Nucleus accumbens (tissue), 56 donors: ENCODE measurements at places on chromosomes 13 and 19.

DNA sequence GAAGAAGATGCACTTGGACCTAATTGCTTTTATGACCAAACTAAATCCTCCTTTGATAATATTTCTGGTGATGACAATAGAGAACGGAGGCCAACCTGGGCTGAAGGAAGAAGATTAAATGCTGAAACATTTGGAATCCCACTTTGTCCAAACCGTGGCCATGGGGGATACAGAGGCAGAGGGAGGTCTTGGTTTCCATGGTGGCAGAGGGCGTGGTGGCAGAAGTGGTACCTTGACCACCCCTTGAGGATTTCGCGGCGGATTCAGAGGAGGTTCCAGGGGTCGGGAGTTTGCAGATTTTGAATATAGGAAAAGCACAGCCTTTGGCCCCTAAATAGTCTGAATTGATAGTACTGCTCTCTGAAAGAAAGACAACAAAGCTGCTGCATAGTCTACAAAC is 7.2 kb upstream of the LILRB3 start:
- no peak for DNase-seq

DNA sequence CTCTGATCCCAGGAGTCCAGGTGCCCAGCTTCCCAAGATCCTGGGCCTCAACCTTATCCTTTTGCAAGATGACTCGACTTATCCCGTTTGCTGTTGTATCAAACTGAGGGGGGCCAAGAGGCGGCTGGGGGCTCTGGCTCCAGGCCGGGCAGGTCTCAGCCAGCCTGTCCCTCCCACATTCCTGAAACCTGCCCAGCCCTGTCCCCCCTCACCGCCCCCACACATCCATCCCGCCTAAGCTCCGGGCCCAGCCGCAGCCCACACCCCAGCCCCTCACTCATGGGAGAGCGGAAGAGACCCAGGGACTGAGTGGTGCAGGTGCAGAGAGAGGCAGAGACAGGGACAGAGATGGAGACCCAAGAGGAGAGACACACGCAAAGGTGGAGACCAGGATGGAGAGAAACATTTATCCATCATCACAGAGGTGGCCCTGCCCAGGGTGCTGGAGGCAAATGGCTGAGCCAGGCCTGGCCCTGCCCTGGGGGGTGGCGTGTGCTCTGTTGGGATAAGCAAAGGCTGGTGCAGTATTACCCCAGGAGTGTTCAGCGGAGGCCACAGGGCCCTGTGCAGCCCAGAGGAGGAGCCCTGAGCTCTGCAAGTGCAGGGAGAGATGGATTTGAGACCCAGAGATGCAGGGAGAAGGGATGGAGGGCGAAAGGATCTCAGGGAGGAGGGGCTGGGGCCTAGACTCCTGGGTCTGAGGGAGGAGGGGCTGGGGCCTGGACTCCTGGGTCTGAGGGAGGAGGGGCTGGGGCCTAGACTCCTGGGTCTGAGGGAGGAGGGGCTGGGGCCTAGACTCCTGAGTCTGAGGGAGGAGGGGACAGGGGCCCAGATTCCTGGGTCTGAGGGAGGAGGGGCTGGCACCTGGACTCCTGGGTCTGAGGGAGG is 1.6 kb downstream of the BCAM start:
- no peak for DNase-seq

DNA sequence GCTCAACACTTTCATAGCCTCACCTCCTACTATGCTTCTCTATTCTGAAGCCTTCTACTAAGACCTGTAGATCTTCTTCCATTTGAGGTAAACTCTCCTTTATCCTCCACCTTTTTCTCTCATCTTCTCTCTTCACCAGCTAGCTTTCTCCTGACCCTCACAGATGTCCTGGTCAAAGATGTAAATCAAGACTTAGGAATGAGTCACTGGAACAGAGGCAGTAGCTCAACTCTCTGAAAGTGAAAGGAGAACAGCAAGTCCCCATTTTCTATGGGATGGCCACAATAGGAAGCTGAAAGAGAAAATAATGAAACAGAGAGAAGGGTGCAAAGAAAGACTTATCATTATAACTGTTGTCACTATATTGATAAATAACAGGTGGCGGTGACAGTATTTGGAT is 86.1 kb upstream of the DOCK9 start:
- no peak for DNase-seq

DNA sequence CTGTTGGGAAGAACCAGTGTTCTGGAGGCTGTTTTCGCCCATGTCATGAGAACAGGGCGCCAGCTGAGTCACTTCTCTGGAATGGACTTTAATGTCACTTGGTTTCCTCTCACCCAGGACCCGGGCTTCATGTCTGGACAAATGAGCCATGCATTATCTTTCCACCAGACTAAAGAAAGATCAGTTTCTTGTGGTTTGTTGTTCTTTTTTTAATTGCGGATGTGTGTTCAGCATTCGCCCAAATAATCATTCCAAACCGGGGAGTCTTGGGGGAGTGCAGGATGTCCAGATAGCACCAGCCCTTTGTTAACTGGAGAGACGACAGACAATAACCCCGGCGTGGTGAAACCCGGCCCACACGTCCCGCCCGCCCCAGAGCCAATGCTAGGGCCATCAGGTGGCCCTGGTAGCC is 102.5 kb downstream of the COL4A2 start:
- no peak for DNase-seq

- DNase-seq, result peak; percentile 95
Measured at GRCh38 chr19:50203281-50204080, at the start of gene MYH14. Gene MYH14 (plus strand): TSS chr19:50203622. CDS start chr19:50210366, 6,744 bp downstream.

DNA sequence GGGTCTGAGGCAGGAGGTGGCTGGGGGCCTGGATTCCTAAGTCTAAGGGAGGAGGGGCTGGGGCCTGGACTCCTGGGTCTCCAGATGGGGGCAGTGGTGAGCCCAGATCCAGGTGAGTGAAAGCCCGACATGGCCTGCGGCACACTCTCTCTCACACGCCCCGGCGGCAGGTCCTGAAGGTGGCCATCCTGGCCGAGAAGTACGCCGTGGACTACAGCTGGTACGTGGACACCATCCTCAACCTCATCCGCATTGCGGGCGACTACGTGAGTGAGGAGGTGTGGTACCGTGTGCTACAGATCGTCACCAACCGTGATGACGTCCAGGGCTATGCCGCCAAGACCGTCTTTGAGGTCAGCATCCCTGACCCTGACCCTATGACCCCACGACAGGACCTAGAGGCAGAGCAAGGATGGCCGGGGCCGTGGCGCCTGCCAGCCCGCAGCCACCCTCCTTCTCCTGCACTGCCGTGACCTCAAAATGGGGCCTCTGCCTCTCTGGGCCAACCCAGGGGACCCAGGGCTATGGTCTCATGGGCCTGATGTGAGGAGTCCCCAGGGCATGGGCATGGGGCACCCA is 13.2 kb downstream of the FUZ start:
- DNase-seq, result no peak

DNA sequence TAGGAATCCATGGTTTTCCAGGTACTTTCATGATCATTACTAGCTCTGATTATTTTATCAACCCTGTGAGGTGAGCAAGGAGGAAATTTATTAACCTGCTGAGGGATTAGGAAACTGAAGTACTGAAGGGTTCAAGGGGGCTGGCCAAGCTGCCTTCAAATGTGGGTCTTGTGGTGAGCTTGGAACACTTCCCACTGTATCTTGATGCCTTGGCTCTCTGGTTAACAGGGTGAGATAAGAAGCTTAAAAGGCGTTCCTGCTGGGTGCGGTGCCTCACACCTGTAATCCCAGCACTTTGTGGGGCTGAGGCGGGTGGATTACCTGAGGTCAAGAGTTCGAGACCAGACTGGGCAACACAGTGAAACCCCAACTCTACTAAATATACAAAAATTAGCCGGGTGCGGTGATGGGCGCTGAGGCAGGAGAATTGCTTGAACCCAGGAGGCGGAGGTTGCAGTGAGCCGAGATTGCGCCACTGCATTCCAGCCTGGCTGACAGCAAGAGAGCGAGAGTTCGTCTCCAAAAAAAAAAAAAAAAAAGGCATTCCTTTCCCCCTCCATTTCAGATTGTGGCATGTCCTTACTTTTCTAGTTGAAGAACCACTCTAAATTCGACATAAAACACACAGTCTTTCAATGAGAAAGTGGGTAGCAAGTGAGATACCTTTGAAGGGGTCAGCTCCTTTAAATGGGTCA is 70.2 kb downstream of the KLF2 start:
- no peak for DNase-seq

GRCh38 chr19:39083983-39084731 is at the start of gene ACP7:
Gene ACP7 (plus strand): TSS chr19:39084368. CDS start chr19:39085270, 902 bp downstream.
- no peak for DNase-seq

DNA sequence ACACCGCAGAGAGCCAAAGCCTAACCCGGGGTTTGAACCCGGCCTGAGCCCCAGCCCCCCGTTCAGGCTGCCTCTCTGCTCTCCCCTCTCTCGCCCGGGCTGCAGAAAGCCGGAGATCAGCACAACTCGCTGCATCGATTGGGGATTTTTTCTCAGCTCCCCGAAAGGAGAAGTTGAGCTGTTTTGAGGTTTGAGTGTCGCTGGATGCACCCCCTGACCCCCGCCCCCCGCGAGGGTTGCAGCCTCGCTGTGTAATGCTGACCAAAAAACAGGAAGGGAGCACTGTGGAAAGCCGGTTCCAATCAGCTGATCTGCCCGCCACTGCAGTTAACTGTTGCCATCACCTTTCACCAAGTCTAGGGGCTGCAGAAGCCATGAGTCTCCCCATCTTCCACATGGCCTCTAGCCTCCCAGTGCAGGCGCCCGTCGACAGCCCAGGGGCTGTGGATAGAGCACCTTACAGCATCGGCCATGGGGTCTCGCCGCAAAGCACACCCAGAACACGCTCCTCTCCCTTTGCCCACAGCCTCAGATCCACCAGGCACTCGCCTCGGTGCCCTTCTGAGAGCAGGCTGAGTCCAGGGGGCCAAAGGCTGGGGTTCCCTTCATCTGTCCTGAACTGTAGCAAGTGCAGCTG is 34.5 kb downstream of the MYO9B start:
- peak; percentile 30 for DNase-seq

GRCh38 chr13:28181413-28181812 is 43.1 kb downstream of the PAN3 start:
- DNase-seq, result no peak

GRCh38 chr19:3451451-3451866 is 28.9 kb downstream of the SMIM24 start:
- no peak for DNase-seq

DNA sequence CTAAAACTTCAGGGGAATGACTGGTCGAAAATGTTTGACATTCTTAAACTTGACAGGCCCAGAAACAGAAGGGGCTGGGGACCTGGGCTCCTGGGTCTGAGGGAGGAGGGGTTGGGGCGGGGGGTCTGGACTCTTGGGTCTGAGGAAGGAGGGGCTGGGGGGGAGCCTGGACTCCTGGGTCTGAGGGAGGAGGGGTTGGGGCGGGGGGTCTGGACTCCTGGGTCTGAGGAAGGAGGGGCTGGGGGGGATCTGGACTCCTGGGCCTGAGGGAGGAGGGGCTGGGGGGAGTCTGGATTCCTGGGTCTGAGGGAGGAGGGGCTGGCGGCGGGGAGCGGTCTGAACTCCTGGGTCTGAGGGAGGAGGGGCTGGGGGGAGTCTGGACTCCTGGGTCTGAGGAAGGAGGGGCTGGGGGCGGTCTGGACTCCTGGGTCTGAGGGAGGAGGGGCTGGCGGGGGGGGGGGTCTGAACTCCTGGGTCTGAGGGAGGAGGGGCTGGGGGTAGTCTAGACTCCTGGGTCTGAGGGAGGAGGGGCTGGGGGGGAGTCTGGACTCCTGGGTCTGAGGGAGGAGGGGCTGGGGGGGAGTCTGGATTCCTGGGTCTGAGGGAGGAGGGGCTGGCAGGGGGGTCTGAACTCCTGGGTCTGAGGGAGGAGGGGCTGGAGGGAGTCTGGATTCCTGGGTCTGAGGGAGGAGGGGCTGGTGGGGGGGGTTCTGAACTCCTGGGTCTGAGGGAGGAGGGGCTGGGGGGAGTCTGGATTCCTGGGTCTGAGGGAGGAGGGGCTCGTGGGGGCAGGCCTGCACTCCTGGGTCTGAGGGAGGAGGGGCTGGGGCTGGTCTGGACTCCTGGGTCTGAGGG is 5.5 kb upstream of the KLK6 start:
- no peak for DNase-seq

DNA sequence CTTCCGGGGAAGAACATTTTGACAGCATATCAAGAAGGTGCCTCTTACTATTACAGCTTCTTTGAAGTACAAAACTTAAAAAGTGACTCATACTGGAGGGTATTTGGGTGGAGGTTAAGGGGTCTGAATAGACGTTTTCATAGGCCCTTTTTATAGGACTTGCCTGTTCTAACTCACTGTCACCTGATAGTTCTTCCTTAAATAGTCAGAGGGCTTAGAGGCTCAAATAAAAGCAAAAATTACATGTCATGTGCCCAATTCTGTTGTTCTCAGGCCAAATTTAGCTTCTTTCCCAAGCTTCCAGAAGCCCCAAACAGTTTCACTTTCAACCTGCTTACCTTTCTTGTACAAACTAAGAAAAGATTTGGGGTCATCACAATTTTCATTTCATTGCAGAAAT is 16.1 kb upstream of the SLC46A3 start:
- no peak for DNase-seq
